MCF 10A (cell line): ENCODE measurements at places on chromosomes 5 and 9. TPM values are rescaled to one million over a fixed set of nuclear protein-coding genes. Genes with fewer than 3 reads are reported as not detected.

Gene SYNPO
- total RNA-seq, result 6.3 and 7.1 TPM in 2 replicates

Gene ARHGEF37
- total RNA-seq, result 3.9 and 5.1 TPM in 2 replicates

Gene OBP2B
- not detected in 2 replicates for total RNA-seq

Gene DND1
- total RNA-seq, result 4.3 and 5.1 TPM in 2 replicates

Gene CDHR2
- 0.09 and 0.39 TPM in 2 replicates for total RNA-seq

- H3K36me3 ChIP-seq, result no peaks in the 10 kb centered on the region
- H3K27me3 ChIP-seq, result no peaks in the 10 kb centered on the region
- no peaks in the 10 kb centered on the region for H3K4me1 ChIP-seq
- no peak overlapping the region for H3K4me3 ChIP-seq
- H3K27ac ChIP-seq, result no peak overlapping the region
- DNase-seq, result no peak
Measured at GRCh38 chr9:105330755-105331154, 86.3 kb downstream of the SLC44A1 start.

DNA sequence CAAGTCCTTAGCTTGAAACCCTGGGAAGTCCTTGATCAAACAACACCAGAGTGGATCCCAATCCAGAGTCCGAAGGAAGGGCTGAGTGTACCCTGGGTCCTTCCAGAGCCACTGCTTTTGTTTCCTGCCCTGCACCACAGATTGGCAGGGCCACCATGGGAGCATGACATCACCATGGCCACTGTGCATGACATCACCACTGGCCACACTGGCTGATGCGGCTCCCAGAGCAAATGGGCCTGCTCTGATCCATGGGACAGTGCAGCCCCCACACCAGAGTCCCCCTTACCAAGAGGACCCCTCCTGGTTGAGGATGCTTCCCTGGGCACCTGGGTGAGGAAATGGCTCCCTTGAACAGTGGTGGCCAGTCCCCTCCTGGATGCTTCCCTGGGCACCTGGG, 9.9 kb downstream of the SLC6A3 start:
- H3K4me1 ChIP-seq, result no peaks in the 10 kb centered on the region
- DNase-seq, result no peak
- no peak overlapping the region for H3K4me3 ChIP-seq
- H3K27ac ChIP-seq, result no peak overlapping the region
- peaks cover 9% of the 10 kb centered on the region for H3K27me3 ChIP-seq
- no peaks in the 10 kb centered on the region for H3K36me3 ChIP-seq

DNA sequence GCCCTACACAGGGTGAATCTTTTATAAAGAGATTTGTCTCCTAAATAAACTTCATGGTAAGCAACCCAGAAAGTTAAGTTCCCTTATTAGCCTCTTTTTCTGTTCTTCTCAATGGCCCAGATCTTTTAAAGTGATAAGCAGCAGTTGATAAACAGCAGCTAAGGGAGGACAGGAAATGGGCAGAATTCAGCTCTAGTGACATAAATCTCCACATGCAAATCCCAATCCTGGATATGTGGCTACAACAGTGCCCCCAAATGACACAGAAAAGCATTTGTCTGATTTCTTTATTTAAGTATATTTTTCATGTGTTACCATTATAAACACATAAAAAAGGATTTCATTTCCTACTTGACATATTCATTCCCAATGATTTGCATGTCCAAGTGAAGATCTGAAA, 199.0 kb downstream of the DTWD2 start:
- H3K27ac ChIP-seq, result no peak overlapping the region
- H3K36me3 ChIP-seq, result no peaks in the 10 kb centered on the region
- no peaks in the 10 kb centered on the region for H3K4me1 ChIP-seq

GRCh38 chr5:178383301-178383918, 150.8 kb upstream of the PHYKPL start:
- no peak overlapping the region for H3K4me3 ChIP-seq
- DNase-seq, result no peak
- H3K36me3 ChIP-seq, result no peaks in the 10 kb centered on the region
- peaks cover 22% of the 10 kb centered on the region for H3K27me3 ChIP-seq
- H3K27ac ChIP-seq, result no peak overlapping the region

GRCh38 chr9:36501727-36502126, 71.0 kb upstream of the MELK start:
- no peaks in the 10 kb centered on the region for H3K36me3 ChIP-seq
- peaks cover 8% of the 10 kb centered on the region for H3K27me3 ChIP-seq
- no peak overlapping the region for H3K27ac ChIP-seq
- H3K4me1 ChIP-seq, result no peaks in the 10 kb centered on the region
- no peak overlapping the region for H3K4me3 ChIP-seq
- DNase-seq, result no peak

DNA sequence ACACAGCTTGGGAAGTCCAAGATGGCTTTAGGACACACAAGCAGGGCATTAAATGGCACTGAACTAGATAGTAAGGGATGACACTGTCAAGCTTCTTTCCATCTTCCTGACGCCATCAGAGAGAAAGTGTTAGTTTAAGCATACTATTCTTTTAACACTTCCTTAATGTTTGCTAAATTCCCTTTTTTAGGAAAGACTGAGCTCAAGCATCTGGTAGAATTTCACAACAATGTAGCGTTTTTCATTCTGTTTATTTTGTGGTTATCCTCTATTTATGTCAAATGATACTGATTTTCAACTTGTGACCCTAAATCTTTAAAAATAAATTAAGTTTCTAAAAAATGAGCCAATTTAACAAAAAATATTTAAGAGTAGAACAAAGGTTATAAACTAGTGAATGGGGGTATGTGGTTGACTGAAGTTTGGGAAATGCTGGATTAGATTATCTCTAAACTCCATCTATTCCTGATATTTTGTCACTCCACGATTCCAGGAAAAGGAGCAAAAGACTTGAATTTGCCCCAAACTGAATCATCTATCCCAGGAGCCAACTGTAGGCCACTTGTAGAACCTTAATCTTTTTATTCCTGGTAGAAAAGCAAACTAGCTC, 147.4 kb upstream of the KLF9 start:
- no peak for DNase-seq
- no peaks in the 10 kb centered on the region for H3K27me3 ChIP-seq
- no peak overlapping the region for H3K4me3 ChIP-seq
- peaks cover 12% of the 10 kb centered on the region for H3K4me1 ChIP-seq
- no peak overlapping the region for H3K27ac ChIP-seq
- no peaks in the 10 kb centered on the region for H3K36me3 ChIP-seq

DNA sequence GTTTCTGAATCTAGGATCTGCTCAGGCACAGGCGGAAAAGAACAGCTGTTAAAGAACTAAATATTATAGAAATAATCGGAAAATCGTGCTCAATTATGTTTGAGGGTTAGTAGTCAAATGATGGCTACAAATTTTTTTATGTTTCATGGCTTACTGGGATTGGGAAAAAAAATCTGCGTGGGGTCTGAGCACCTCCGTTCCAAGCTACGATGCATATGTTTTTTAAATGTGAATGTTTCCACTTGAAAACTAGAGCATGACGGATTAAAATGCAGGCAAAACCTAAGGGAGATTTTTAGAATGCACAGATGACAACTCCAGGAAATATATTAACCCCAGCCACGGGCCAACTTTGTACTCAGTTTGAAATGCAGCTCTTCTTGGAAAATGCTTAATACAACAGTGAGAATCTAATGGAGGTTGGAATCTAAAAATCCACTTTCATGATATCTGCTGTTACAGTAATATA, 5.3 kb downstream of the OTP start:
- no peak for DNase-seq
- no peaks in the 10 kb centered on the region for H3K36me3 ChIP-seq
- H3K4me1 ChIP-seq, result no peaks in the 10 kb centered on the region
- H3K27me3 ChIP-seq, result peaks cover 59% of the 10 kb centered on the region
- no peak overlapping the region for H3K27ac ChIP-seq

DNA sequence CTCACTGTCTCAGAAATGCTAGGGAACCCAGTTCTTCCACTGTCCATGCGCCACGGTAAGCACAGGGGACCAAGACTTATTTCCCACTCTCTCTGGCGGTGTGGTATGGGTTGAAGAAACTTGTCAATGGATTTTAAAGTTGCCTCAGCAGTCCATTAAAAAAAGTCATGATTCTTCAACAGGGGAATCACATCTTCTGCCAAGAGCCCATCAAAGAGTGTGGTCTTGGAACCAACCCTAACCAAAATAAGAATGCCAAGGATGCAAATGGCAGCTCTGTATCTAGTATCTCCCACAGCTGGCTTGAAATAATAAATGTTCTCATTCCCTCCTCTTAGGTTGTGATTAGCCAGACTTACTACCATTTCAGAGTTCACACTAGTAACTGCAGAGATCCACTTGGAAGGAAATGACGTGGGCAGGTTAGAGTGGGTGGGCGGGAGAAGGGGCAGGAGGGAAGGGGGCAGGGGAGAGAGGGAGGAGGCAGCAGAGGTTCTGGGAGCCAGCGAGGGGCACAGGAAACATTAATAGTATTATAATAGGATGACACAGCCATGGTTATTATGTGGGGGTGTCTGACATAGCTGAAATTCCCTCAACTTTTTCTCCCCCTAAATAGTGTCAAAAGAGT, 17.6 kb downstream of the PTCH1 start:
- H3K4me1 ChIP-seq, result no peaks in the 10 kb centered on the region
- H3K27me3 ChIP-seq, result no peaks in the 10 kb centered on the region
- no peak overlapping the region for H3K4me3 ChIP-seq

DNA sequence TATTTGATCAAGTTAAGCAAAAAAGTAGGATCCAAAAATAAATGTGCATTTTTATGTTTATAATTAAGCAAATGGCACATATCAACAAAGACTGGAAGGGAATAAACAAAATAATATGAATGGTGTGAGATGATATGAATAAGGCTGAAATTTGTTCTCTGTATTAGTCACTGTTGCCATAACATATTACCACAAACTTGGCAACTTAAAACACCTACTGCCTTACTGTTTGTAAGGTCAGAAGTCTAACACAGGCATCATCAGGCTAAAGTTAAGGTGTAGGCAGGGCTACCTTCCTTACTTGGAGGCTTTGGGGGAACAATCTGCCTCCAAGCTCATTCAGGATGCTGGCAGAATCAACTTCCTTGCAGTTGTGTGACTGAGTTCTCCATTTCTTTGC, 19.3 kb downstream of the PGGT1B start:
- peaks cover 11% of the 10 kb centered on the region for H3K4me1 ChIP-seq
- H3K27ac ChIP-seq, result peak overlapping the region; percentile 2
- DNase-seq, result peak; percentile 51
- H3K27me3 ChIP-seq, result no peaks in the 10 kb centered on the region
- peaks cover 19% of the 10 kb centered on the region for H3K36me3 ChIP-seq

- H3K27me3 ChIP-seq, result no peaks in the 10 kb centered on the region
- H3K4me1 ChIP-seq, result no peaks in the 10 kb centered on the region
- H3K36me3 ChIP-seq, result peaks cover 6% of the 10 kb centered on the region
Measured at GRCh38 chr5:923281-923873, 30.7 kb downstream of the TRIP13 start.

- no peaks in the 10 kb centered on the region for H3K36me3 ChIP-seq
- H3K27me3 ChIP-seq, result no peaks in the 10 kb centered on the region
- H3K27ac ChIP-seq, result peak overlapping the region; percentile 2
- peaks cover 8% of the 10 kb centered on the region for H3K4me1 ChIP-seq
- H3K4me3 ChIP-seq, result no peak overlapping the region
Measured at GRCh38 chr5:100550531-100551051, 15.4 kb downstream of the FAM174A start.

- H3K36me3 ChIP-seq, result peaks cover 4% of the 10 kb centered on the region
- no peak overlapping the region for H3K27ac ChIP-seq
- no peak overlapping the region for H3K4me3 ChIP-seq
- peaks cover 24% of the 10 kb centered on the region for H3K4me1 ChIP-seq
- no peak for DNase-seq
Measured at GRCh38 chr9:107805201-107805600, 315.6 kb upstream of the KLF4 start.

- no peak overlapping the region for H3K4me3 ChIP-seq
- no peaks in the 10 kb centered on the region for H3K36me3 ChIP-seq
- DNase-seq, result no peak
- H3K27ac ChIP-seq, result no peak overlapping the region
Measured at GRCh38 chr5:32217886-32218396, 43.8 kb upstream of the GOLPH3 start.

DNA sequence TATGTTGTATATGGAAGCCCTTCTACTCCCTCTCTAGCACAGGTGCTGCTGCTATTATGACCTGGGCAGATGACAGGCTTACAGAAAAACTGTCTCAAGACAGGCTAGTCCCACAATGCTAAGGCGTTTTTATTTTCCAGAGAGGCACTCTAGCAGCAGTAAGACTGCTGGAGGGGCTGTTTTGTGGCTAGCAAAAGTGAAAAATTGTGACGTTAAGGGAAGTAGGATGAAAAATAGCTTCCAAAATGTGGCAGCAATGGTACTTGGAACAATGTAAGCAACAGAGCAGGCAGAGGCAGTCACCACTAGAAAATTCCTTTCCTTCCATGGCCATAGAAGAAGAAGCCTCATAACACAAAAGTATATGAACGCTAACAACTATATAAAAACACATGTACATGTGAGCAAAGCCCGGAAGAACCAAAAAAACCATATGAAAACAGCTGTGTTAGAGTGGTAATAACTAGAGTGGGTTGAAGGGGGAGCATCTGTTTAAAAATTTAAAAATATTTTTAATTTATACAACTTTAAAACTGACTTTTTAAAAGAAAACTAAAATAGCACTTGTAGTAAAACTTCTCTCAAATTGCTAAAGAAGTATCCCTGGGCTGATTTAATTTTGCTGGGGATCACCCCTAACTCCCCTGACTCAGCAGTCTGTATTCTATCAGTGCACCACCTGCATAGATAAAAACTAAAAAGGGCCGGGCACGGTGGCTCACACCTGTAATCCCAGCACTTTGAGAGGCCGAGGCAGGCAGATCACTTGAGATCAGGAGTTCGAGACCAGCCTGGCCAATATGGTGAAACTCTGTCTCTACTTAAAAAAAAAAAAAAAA, 30.6 kb downstream of the CLINT1 start:
- no peak overlapping the region for H3K4me3 ChIP-seq
- H3K27ac ChIP-seq, result no peak overlapping the region
- peaks cover 6% of the 10 kb centered on the region for H3K36me3 ChIP-seq
- DNase-seq, result no peak
- H3K27me3 ChIP-seq, result no peaks in the 10 kb centered on the region

DNA sequence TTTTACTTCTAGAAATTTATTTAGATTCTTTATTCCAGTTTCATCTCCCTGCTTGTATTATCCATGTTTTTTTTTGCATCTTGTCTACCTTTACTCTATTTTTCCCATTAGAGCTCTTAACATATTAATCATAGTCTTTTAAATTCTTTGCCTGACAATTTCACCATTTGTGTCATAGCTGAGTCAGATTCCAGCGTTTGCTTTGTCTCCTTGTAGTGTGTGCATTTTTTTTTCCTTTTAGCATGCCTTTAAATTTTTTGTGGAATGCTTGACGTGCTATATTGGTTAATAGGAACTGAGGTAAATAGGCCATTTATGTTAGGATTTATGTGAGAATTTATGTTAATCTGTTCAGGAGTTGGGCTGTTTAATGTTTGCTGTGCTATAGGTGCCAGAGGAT, 41.8 kb upstream of the NFIL3 start:
- DNase-seq, result peak; percentile 42
- H3K4me3 ChIP-seq, result no peak overlapping the region
- no peaks in the 10 kb centered on the region for H3K27me3 ChIP-seq
- H3K36me3 ChIP-seq, result no peaks in the 10 kb centered on the region

DNA sequence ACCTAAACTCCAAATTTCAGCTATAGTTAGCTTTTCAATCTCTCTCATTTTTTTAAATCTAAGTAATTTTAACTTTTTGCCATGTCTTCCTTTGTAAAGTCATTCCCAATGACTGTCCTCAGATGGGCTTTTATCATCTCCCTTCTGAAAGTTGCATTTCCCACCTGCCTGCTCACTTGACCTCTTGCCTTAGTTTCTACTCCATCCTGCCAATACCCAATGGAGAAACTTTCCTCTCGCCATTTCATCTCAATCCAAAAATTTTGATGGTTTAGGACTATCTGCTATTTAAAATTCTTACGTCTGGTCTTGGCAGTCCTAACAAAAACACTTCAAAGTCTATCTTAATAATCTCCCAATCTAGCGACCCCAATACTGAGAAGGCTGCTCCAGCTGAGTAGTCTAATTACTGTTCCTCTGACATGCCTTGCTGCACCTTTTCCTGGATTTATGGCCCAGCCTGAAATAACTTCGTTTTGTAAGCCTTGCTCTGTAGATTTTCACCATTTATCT, 231.3 kb downstream of the PRR16 start:
- no peaks in the 10 kb centered on the region for H3K27me3 ChIP-seq
- H3K4me3 ChIP-seq, result no peak overlapping the region
- H3K27ac ChIP-seq, result no peak overlapping the region
